CD4-positive, alpha-beta T cell treated with Interleukin-1 beta for 1 hour (primary cell): ENCODE measurements at places on chromosomes 2 and 18.
A peak's percentile ranks its signal among the peaks of the same experiment; 100 is the strongest.

- no peak for DNase-seq
These were observed 245.0 kb downstream of the PTGR3 start for GRCh38 chr18:74963820-74964446.

DNA sequence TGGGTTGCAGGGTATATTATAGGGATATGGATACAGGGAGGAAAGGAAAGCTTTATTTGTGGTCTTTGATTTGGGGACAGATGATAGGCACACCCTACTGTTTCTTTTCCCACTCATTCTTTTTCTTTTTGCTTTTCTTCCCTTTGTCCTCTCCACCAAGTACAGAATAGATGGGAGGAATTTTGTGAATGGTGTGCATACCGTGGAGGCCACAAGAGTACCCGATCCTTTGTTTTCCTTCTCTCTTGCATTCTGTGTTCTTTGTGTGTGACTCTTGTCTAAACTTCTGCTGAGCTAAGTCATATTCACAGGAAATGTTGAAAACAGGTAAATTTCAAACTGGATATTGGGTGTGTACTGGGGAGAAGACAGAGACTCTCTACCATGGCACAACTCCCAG lies 321.4 kb upstream of the SLC8A1 start:
- DNase-seq = no peak

DNA sequence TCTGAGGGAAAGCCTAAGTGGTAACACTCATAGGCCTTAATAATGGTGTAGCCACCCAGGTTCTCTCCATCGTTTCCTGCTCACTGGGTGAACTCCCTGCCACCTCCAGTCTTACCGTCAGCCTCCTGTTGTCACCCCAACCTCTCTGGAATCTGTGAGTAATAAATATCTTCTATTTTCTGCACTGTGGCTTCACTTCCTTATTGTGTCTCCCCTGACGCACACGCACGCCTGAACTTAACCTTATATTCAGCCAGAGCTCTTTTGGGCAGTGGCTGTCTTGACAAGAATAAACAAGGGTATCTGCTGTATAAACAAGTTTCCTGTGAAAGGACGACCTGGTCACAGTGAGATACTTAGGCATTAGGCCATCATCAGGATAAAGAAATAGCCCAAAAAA lies 467.2 kb downstream of the SPAG16 start:
- peak; percentile 0 for DNase-seq

- DNase-seq = peak; percentile 48
These were observed 162.1 kb downstream of the UBE2E3 start for GRCh38 chr2:181142514-181142913.

- no peak for DNase-seq
These were observed 10.0 kb upstream of the CELF4 start for GRCh38 chr18:37575646-37576045.

DNA sequence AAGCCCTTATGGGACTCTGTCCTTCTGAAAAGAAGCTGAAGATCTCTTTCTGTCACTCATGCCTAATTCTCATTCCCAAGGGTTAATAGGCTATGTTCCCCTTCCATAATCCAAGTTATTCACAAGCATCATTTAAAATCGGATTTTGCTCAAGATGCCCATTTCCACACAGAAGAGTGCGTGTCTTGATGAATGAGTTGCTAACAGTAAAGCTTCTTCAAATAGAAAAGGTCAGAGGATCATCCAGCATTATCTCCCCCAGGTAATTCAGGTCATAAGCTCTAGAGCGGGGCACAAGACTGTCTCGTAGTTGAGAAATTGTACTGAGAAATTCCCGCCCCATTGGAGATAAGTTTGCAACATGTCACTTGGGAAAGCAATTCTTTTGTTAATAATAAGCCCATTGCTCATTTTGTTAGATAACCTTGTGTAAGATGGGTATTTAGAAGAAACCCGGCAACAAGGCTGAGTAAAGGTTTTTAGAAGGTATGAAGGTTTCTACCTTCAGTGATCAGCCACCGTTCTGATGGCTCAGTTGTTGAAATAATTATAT lies 290.7 kb upstream of the EPAS1 start:
- no peak for DNase-seq
